ENCODE measurements at places on chromosomes 2 and 18. TPM values are rescaled to one million over a fixed set of nuclear protein-coding genes. Genes with fewer than 3 reads are reported as not detected.

The SKOR2 gene
- not detected for total RNA-seq

The SMIM21 gene
- not detected for total RNA-seq

The MYL12B gene
- total RNA-seq = 234 TPM

The IL1RL1 gene
- 4.8 TPM for total RNA-seq

The LCT gene
- total RNA-seq = 0.41 TPM

The COBLL1 gene
- total RNA-seq = not detected

GRCh38 chr18:54881229-54881768 lies 53.0 kb downstream of the RAB27B start:
- no peak for DNase-seq

- peak; percentile 40 for DNase-seq
These were observed 56.8 kb downstream of the BIN1 start for GRCh38 chr2:127049927-127050802.

DNA sequence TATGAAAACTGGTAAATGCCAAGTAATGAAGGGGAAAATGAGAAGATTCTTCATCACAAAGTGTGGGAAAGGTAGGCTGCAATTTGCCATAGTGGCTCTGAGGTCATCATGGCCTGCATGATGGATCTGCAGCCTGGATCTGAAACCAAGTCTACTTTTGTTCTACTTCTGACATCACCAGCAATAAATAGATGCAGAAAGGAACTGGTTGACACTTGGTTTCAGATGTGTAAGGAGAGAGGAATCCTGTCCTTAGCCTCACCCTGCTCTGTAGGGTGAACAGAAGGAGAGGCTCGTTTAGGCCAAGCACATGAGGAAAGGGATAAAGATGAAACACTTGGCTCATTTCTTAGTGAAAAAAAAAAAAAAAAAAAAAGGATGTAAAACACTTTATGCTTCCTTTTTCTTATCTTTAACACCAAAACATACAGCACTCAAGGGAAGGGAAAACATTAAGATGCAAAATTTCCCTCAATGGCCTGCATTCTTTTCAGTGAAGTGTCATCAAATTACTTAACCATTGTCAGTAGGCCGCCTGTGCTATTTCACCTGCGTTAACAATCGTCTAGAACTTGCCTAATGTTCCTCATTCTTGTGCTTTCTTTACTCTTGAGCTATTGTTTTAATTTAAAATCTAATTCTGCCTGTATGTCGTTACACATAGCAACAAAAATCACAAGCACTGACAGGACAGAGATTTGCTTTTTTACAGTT lies 3.9 kb downstream of the NEB start:
- DNase-seq = no peak

GRCh38 chr2:96258166-96259022 lies 7.4 kb downstream of the TMEM127 start:
- DNase-seq = no peak

- peak; percentile 5 for DNase-seq
These were observed 799.7 kb upstream of the ACVR2A start for GRCh38 chr2:147045113-147045512.

GRCh38 chr2:16623564-16624435 lies 41.8 kb downstream of the CYRIA start:
- no peak for DNase-seq

Data from activated T-helper 1 cell treated with anti-CD3 and anti-CD28 coated beads, Interleukin-12 subunit alpha, Interleukin-12 subunit beta, Interleukin-2, Interleukin-4 antibody, amounts not matched to agents 30 ng/mL and 10 ng/mL and 1 ng/mL, durations not matched to agents 14 hours and 24 hours and 36 hours (primary cell).